ENCODE measurements at places on chromosomes 3 and 15.

DNA sequence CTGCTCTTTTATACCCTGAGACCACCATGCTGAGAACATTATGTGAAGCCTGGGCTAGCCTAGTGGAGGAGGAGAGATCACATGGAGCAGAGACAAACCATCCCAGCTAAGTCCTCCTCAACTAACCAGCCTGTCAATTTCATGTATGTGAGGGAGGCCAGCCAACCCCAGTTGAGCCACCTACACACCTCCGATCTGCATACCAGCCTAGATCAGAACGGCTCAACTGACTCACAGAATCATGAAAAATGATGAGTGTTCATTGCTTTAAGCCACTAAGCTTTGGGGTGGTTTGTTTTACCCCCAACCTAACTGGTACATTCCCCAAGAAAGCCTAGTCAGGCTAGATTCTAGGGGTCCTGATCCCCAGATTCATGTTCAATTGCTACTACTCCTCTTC, 19.4 kb upstream of the CA12 start:
- DNase-seq: no peak

GRCh38 chr15:86872782-86873181, 793.1 kb downstream of the AGBL1 start:
- DNase-seq: no peak

DNA sequence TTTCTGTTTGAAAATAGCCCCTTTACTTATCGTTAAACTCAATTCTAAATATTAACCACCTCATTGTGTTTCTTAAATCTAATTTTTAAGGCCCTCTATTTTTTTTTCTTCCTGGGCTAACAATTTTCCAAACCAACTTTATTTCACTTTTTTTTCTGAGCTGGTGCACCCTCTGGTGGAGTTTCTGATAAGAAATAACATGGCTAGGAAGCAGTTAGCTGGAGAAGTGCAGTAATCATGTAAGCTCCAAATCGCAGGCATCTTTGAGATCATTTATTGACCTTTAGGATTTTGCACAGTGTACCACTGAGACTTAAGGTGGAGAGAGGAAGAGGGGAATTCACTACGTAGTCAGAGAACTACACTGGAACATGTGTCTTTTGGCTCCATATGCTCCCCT, 6.4 kb downstream of the TMEM207 start:
- DNase-seq: no peak

DNA sequence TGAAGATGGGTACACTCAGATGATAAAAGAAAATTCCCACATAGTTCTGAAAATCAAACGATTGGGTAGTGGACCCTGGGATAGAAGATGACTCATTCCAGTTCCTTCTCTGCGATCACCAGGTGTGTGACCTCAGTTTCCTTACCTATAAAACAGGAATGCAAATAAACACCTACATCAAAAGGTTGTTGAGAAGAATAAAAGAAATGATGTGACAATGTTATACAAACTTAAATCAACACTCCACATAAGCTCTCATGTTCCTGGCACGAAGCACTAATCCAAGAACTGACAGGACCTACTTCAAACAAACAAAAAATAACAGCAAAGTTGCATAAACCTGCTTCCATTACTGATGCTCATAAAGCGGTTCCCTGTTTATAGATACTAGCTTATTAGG, 69.2 kb downstream of the RORA start:
- no peak for DNase-seq

DNA sequence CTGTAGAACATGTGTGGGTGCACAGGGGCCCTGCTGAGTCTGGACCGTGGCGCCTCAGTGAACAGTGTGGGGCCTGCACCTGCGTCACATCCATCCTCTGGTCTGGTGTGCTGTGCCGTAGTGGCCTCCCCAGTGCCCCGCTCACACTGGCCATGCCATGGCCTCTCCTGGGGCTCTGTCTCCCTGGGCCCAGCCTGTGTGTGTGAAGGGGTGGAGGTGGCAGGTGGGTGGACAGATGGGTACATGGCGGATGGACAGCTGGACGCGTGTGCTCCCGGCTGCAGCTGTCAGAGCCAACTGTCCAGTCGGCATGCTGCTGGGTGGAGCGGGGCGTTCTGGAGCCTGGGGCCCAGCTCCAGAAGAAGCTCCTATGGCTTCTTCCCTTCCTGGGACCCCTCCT, 17.8 kb downstream of the PLXNA1 start:
- DNase-seq: no peak

DNA sequence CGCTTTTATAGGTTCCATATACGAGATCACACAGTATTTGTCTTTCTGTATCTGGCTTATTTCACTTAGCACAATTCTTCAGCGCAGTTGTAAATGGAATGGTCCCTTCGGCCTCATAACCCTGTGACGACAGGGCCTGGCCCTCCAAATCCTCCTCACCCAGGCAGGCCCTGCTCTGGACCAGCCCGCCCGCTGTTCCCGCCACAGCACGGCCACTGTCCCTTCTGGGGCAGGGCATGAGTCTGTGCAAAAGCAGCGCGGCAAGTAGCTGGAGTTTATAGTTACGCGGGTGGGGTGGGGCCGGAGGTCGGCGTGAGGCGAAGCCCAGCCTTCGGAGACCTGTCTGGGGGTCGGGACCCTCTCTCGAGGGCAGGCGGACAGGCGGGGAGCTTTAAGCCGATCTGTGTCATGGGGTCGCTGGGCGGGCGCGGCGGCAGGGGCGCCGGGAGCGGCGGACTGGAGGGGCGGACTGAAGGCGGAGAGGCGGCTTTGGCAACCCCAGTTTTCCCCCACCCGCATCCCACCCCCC, 543 bp downstream of the ARPIN start:
- peak; percentile 14 for DNase-seq

GRCh38 chr3:32414522-32415202, 23.0 kb downstream of the CMTM7 start:
- DNase-seq: no peak

DNA sequence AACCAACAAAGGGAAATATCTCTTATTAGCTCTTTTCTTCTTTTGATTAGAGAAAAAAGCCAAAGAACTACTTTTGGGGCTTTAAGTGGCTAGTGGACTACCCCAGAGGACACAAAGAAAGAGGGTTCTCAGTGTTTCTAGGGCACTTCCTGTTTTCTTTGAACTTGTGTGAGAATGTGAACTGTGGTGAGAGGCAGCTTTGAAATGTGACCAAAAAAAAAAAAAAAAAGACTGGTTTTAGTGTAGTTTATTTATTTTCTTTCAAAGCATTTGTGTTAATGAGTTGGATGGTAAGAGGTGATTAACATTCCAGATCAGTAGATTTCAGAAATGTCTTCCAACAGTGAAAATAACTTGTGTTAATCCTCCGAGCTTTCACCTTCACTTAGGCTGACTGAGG, 32.4 kb downstream of the SELENOT start:
- no peak for DNase-seq

- no peak for DNase-seq
Observed at GRCh38 chr15:72271221-72271620, 1.1 kb downstream of the PARP6 start.

GRCh38 chr15:49215768-49216739, 46.0 kb downstream of the GALK2 start:
- DNase-seq: peak; percentile 31

- DNase-seq: no peak
Observed at GRCh38 chr3:141405025-141405424, 36.7 kb downstream of the ZBTB38 start.

DNA sequence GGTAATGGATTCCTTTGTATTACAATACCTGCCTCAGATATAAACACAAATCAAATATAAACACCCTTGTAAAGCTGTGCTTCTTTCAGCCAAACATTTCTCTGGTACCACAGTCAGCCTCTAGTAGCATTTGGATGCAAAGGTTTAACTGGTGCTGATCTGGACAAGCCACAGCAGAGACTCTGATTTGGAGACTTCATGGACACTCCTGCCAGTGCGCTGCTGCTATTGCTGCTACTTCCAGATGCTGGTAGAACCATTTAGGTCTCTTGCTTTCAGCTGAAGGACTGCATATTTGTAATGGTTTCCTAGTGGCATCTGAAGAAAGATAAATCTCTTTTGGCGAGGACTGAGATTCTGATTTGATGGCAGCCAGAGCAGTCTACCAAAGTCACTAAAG, 36.9 kb downstream of the NCK1 start:
- no peak for DNase-seq

DNA sequence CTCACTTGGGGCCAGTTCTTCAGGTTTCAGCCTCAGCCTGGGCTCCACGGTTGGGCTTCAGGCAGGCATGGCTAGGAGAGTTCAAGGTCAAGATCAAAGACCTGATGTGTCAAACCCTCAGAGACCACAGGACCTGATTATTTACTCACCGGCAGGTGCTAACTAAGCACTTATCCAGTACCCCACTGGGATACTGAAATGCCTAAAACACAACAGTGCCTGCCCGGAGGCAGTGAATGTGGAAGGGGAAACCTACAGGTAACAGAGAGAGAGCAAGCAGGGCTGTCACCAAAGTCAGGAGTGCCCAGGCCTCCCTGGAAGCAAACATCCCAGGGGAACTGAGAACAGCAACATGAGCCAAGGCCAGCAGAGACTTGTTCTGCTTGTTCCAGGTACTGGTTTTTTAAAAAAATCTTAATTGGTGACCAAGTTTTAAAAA, 6.7 kb downstream of the IDH2 start:
- DNase-seq: no peak

GRCh38 chr3:11716573-11717290, 73.0 kb upstream of the VGLL4 start:
- no peak for DNase-seq

DNA sequence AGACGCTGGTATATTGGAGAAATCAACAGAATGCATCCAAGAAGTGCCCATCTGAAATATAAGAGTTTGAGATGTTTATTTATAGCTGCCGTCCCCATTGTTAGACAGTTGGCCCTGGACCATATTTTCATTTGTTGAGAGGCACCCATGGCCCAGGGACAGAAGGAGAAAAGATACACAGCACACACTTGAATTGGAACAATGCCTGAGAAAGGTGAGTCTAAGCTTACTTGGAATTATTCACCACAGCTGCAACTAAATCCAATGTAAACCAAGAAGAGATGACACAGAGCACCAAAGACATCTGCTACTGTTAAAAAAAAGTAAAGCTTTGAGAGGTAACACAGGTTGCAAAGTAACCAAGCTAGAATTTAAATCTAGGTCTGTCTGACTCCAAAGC, 525.5 kb upstream of the NAALADL2 start:
- peak; percentile 5 for DNase-seq
